ENCODE measurements at places on chromosomes 13 and 19.

- no peak for DNase-seq
Measured at GRCh38 chr13:112885782-112886268, 83.2 kb upstream of the MCF2L start.

DNA sequence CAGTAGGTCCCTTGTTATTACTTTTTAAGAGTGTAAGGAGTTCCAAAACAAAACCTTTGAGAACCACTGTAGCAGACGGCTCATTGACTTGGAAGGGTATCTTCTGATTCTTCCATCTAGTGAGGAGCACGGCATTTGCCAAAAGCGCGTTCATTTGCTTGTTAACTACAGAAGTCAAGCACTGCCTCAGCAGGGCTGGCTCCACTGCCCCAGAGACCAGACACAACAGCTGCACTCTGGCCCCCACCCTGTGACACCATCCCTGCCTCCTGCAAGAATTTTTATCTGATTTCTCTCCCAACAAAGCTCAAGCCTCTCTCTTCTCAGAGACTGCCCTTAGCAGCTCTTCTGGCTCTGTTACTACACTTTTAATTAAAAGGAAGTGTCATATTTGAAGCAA lies 20.7 kb upstream of the XPO4 start:
- no peak for DNase-seq

GRCh38 chr13:30873499-30873898 lies 32.6 kb upstream of the MEDAG start:
- no peak for DNase-seq

- no peak for DNase-seq
Measured at GRCh38 chr19:49968279-49968922, 7.4 kb upstream of the SIGLEC11 start.

DNA sequence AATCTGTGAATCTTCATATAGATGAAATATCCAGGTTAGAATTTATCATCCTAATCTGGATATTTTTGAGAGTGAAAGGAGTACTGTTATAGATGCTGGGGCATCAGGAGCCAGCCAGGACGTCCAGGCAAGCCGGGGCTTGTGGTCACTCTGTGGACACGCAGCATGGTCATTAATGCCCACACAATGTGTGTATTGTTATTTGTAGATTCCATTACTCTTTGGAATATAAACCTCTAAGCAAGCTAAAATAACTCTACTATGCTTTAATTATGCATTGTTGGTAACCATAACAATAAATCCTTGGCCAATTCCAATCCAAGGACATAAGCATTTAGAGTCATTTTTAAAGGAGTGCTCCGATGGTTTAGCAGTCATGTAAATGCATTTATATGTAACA lies 137.9 kb downstream of the TM9SF2 start:
- DNase-seq: no peak

- no peak for DNase-seq
Measured at GRCh38 chr13:113143466-113144254, 14.8 kb upstream of the PROZ start.

DNA sequence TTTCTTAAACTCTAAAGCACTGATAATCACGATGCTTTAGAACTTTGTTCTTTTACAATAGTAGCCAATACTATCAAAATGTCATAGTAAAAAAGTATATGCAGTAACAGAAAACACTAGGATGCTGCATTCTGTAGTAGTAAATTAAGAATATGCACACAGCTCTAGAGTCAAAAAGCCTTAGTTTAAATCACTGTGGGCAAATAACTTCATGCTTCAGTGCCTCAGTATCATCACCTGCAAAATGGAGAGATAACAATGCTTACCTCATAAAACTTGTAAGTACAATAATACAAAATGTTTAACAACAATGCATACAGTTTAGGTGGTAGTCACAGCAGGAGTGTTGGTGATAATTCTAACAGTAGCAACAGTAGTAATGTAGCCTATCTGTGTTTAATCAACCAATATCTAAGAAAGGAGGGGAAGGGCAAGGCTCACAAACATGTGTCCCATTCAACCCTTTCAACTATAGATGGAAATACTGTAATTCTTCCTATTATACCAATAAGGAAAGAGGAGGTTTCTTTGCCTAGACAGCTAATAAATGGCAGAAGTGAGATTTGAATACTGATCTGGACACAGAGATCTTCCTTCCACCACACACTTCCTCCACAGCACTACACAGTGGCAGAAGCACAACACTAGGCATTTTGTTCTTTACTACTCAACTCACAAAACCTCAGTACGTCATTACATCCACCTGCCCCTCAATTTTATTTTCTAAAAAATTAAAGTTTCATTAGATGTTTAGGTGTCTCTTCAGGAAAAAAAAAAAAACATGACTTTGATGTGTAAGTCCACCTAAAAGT lies 4.6 kb downstream of the RBM26 start:
- no peak for DNase-seq

DNA sequence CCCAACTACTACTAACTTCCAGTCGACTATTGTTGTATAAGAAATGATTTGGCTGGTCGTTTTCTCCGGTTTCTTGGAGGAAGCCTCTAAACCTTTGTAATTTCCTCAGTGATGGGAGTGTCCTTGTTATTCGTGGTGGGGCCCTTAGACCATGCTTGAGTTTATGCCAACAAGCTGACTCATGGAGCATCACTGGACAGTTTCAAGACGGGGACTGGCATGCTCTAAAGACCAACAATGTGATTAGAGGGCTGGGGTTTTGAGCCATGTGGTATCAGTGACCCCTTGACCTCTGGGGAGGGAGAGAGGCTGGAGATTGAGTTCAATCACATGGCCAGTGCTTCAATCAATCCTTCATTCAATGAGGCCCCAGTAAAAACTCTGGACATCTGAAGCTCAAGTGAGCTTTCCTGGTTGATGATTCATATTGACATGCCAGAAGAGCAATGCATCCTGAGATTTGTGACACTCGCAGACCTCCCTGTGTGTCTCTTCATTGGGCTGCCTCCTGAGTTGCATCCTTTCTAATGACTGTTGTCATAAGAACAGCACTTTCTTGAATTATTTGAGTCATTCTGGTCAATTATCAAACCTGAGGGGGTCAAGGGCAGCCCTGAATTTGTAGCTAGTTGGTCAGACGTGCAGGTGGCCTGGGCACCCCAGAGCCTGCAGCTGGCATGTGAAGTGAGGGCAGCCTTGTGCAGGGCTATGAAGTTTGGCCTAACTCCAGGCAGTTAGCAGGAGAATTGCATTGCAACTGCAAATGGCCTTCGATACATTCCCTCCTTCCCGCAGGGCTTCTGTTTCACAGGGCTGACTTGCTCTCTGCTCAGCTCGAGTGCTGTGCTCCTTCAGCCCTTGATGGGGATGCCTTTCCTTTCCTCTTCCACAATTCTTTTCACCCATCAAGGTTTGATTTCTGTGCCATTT lies 246.5 kb downstream of the FGF9 start:
- DNase-seq: no peak

- DNase-seq: no peak
Measured at GRCh38 chr13:75906315-75906714, 270.2 kb downstream of the LMO7 start.

DNA sequence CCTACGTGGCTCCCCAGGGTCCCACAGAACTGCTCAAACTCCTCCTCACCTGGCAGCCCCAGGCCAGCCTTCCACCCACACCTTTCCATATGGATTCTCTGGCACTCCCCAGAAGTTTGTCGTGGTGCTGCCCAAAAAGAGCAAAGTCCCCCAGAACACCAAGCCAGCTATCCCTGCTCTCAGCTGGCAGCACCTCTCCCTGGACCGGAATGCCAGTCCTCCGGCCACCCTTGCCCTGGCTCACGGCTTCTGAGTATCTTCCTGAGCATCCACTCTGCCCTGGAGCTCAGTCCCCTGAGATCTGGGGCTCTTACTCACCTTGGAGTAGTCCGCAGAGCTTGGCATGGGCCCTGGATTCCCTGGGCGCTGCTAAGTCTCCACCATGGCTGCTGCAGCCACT lies 166.5 kb upstream of the ZNF507 start:
- no peak for DNase-seq

DNA sequence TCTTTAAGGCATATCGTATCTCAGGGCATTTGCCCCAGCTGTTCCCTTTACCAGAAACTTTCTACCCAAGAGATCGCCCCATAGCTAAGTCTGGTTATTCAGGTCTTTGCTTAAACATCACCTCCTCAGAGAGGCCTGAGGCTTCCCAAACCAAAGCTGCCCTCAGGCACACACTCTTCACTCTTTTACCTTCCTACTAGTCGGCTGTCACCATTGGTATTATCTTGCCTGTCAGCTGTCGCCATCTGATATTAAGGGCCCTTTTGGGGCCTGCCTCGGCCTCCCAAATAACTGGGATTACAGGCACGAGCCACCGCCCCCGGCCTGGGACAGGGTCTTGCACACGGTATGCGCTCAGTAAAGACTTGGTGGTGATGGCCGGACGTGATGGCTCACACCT lies 1.0 kb downstream of the GADD45GIP1 start:
- no peak for DNase-seq

DNA sequence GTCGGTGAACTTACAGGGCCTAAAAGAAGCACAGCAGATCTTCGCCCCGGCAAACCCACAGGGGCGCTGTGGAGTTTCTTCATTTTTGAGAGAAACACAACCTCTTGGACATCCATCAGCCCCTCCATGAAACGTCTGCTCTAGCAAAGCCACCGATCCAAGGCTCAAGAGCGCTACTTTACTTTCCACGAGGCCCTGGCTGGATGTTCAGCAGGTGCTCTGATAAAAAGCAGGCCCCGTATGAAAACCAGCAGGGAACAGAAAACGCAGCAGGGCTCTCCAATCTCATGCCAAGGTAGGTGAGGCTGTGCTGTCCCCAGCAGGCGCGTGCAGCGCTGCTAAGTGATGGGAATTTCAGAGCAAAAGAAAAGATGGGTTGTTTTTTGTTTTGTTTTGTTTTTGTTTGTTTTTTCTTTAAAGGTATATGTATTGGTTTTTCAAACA lies 86.7 kb downstream of the IRS2 start:
- DNase-seq: no peak

DNA sequence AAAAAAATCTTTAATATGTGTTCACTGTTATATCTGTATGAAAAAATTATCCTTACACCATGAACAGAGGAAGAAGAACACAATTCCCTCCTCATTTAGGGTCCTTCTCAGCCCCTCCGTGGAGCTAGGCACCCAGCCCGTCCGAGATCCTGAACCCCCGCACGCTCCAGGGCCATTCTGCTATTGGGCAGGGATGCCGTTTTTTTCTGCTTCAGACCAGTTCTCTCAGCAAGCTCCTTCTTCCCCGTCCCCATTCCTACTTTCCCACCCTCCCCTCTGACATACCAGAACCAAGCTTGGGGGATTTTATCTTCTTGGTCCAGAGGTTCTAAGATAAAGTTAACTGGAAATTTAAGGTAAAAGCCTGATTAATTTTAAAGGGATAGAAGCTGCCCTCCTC lies 36.2 kb downstream of the ATP12A start:
- no peak for DNase-seq

DNA sequence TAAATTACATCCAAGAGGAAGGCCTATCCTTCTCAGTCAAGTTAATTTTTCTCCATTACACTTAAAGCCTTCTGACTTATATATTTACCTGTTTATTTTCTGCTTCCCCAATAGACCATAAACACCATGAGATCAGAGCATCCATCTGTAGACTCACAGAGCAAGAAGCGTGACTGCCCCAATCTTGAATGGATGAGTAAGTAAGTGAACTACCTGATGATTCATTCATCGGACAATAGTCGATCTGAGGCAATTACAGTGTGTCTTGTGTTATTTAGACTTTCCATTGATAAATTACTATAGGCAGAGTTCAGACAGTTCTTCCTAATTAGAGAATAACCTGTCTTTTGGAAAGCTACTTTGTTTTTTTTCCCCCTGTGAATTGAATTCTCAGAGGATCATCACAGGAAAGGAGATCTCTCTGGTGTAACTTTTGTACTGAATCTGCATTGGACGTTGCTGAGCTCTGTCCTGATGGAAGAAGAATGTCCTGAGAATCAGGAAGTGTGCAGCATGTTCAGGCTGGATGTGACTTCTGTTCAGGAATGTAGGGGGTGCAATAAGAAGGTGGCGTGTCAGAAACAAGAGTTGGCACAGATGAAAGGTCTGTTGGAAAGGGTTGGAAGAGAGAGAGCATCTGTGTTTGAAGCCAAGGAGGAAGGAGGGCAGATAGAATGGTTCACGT lies 367.0 kb downstream of the NALCN start:
- no peak for DNase-seq

GRCh38 chr19:51480590-51480989 lies 2.3 kb downstream of the CEACAM18 start:
- DNase-seq: no peak

DNA sequence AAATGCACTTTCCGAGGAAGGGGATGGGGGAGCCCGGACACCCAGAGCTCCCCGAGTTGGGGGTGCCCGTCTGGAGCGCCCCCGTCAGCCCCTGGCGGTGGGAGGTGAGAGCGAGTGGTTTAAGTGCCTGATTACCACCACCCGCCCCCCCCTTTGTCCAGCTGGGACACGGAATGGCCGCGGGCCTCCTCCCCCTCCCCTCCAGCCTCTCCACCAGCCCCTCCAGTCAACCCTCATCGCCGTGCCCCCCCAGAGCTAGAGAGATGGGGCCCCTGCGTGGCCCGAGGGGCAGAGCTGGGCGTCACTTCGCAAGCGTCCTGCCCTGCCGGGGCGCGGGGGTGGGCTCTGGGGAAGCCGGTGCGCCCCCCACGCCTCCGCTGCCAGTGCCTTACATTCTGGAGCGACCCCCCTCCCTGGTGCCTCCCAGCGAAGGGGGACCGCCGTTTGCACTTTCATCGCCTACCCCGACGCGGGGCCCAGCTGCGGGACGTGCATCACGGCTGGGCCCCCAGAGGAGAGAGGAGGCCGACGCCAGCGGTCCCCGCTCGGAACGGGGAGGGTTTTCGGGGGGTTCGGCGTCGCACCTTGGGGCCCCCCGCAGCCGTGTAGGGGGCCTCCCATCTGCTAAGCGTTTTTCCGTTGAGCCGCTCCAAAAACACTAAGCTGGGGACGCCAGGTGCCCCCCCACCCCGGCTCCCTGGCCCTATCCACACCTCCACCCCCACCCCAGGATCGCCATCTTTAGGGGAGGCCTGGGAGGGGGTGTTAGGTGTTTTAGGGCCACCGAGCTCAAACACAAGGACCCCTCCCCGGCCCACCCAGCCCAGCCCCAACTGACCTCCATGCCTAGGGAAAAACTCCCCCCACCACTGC lies 16.4 kb downstream of the SMIM24 start:
- DNase-seq: no peak

DNA sequence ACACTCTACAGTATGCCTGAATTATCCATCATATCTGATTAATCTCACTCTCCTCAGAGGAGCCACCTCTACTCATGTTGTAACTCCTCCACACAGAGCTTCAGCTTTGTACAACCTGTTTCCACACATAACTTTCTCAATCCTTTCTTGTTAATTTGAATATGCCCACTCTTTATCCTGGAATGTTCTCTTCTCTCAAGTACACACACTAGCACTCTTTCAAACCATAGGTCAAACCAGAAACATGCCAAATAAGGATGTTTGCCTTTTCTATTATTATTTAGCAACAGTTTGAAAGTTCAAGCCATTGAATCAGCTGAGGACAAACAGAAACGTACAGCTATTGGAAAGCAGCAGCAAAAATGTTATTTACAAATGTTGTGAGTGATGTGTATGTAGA lies 110.3 kb downstream of the MIPEP start:
- DNase-seq: no peak

DNA sequence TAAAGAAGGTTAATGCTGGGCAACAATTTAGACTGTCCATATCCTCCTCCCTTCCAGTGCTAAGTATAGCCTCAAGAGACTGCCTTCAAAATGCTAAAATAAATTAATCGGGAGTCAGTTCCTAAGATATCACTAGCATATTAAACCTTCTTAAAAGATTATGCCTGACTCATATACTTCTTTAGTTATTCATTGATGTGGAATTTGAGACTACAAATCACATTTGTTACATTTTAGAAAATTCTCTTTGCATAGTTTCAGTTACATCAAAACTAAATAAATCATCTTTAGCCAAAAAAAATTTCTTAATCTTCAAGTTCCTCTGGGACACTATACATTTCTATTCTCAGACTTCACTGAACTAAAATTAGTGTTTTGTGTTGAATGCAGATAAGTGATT lies 769.1 kb downstream of the PCDH9 start:
- no peak for DNase-seq
